T1000 (cell line): ENCODE measurements at places on chromosomes 2 and 18.

DNA sequence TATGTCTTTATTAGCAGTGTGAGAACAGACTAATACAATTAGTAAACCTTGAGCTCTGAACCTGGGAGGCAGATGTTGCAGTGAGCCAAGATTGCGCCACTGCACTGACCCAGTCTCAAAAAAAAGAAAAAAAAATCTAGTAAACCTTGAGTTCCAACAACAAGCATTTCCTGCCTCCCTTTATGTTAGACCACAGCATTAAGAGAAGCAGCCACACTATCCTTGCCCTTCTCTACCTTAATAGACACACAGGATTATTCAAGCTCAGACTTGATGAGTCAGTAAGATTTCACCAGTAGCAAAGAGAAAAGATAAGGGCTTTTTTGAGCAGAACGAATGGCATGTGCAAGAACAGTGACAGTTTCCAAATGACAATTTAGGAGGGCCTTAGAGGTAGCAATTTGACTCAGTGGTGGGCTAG lies 18.0 kb upstream of the GLS start:
- DNase-seq = no peak

- no peak for DNase-seq
Observed at GRCh38 chr18:78517973-78518372, 461.6 kb upstream of the SALL3 start.

- DNase-seq = no peak
Observed at GRCh38 chr18:72542342-72542741, 1.8 kb downstream of the CBLN2 start.

GRCh38 chr2:138276339-138276738 lies 225.2 kb upstream of the SPOPL start:
- no peak for DNase-seq

DNA sequence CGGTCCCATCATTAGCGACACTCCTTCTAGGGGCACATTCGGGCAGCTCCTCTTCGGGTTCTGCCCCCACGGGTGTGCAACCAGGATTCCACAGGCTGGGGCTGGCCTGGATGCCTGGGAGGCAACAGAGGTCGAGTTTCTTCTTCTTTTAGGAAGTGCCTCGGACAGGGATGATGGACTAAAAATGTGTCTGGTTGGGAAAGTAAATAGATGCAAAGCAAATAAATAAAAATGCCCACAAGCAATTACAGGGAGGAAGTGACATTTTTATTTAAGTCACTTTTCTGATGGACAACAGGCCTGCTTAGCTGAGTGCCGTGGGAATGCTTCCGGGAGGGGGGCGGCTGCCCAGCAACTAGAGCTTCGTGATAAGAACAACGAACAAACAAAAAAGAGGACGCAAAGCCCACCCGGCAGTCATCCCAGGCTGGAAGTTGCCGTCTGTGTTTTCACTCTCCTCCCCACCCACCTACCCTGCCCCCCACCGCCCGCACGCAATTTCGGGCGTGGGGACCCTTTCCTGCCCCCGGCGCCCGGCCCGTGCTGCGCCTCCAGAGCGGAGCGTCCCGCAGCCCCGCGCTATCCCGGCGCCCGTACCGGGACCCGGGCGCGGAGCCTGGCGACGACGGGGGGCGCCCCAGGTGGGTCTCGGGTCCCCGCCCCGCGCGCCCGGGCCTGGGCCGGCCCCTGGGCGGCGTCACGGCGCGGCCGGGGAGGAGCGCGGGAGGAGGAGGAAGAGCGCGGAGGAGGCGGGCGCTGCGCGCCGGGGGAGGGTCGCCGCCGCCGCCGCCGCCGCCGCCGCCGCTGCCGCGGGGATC lies 412 bp upstream of the NCK2 start:
- DNase-seq = no peak
